ENCODE measurements at places on chromosomes 4 and X. TPM values are rescaled to one million over a fixed set of nuclear protein-coding genes. Genes with fewer than 3 reads are reported as not detected.

Gene LGI2
- 0.54 TPM for total RNA-seq

Gene TMPRSS11D
- total RNA-seq, result 0.09 TPM

Gene PRDM8
- total RNA-seq, result 7.8 TPM

Gene ASB5
- 0.09 TPM for total RNA-seq

Gene CXCL5
- 0.36 TPM for total RNA-seq

Gene TAF7L
- 0.98 TPM for total RNA-seq

Gene RIBC1
- total RNA-seq, result 1.6 TPM

Gene MOB1B
- total RNA-seq, result 11.8 TPM

Gene GPR34
- total RNA-seq, result not detected

Gene CENPVL1
- 0.41 TPM for total RNA-seq

Gene BMX
- total RNA-seq, result 0.90 TPM

Gene SRPX
- 142 TPM for total RNA-seq

Gene CTAG2
- total RNA-seq, result not detected

Gene SORBS2
- total RNA-seq, result 2.8 TPM

GRCh38 chr4:116055857-116056827, 942.7 kb upstream of the NDST4 start:
- peak; percentile 2 for DNase-seq

GRCh38 chr4:124179506-124180186, 532.9 kb downstream of the ANKRD50 start:
- peak; percentile 25 for DNase-seq

GRCh38 chrX:17417372-17417771, 42.4 kb downstream of the NHS start:
- DNase-seq, result peak; percentile 62

GRCh38 chr4:17681281-17682221, 67.1 kb downstream of the MED28 start:
- DNase-seq, result no peak

DNA sequence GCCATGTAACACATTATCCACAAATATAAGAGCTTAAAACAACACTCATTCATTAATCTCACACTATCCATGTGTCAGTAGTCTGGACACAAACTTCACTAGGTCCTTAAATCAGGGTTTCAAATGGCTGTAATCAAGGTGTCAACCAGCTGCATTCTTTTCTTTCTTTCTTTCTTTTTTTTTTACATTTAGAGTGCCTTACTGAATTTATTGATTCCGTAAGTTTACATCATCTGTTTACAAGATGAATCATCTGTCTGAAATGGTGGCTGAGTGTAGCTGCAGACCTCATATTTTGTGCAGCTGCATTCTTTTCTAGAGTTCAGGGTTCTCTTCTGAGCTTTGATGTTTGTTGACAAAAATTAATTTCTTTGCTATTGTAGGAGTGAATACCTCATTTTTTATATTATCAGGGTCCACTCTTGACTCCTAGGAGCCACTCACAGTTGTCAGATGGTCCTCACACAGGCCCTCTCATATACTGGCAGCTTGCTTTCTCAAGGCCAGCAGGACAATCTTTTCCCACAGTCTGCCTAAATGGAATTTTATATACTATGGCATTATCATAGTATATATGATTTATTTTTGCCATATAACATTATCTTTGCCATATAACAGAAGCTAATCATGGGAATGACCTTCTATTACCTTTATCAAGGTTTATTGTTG, 37.8 kb downstream of the SPOCK3 start:
- DNase-seq, result peak; percentile 6

DNA sequence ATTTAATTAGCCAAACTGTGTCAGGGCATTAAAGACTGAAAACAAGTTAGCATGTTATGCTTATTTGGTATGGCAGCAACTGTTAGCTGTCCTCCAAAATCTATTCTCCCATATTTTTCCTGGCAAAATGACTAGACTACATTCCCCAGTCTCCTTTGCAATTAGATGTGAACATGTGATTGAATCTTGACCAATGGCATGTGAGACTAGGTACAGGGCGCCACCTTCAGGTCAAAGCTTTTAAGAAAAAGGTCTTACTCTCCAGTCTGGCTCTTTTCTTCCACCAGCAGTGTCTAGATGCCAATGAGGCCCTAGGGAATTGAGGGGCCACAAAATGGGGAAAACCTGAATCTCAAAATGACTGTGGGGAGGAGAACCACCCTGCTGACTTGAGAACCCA, 408.2 kb downstream of the SMARCA1 start:
- DNase-seq, result no peak

DNA sequence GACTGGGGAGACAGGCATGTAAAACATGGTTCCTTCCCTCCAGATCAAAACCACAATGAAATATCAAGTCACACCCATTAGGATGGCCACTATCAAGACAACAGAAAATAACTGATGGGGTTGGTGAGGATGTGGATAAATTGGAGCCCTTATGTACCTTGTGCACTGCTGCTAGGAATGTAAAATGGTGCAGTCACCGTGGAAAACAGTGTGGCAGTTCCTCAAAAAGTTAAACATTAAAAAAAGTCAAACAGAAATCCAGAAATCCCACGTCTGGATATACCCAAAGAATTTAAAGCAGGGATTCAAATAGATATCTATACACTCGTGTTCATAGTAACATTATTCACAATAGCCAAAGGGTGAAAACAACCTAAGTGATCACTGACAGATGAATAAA, 35.2 kb upstream of the MSX1 start:
- no peak for DNase-seq

GRCh38 chrX:25858273-25858880, 279.8 kb upstream of the MAGEB18 start:
- DNase-seq, result peak; percentile 42

DNA sequence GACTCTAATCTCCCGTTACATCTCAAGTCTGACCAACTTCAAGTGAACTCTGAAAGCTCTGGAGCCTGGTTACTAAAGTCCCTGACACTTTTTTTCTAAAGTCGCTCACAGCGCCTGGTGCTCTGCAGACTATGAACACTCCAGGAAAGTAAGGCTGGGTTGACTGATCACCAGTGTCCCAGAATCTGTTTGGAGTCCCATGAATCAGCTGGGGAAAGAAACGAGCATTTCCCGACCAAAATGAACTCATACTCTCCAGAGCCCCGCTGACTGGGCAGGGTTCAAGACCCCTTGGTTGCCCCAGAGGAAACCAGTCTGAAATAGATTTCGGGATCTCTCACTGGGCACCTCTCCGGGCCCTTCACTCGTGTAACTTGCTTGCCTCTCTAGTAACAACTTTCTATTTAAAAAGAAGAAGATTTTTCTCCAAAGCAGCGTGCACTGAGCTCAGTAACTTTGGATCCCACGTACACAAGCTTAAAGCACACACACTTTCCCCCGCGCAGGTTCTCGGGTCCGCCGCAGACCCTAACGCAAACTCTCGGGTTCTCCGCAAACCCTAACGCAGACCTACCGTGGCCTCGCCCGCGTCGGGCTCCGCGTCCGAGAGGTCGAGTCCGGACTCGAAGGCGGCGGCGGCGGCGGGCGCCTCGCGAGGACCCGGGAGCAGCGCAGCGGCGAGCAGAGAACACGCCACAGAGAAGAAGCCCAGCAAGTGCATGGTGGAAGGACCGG, 964 bp downstream of the VEGFC start:
- DNase-seq, result peak; percentile 64

GRCh38 chrX:152038804-152039203, 64.3 kb upstream of the GABRE start:
- DNase-seq, result no peak

DNA sequence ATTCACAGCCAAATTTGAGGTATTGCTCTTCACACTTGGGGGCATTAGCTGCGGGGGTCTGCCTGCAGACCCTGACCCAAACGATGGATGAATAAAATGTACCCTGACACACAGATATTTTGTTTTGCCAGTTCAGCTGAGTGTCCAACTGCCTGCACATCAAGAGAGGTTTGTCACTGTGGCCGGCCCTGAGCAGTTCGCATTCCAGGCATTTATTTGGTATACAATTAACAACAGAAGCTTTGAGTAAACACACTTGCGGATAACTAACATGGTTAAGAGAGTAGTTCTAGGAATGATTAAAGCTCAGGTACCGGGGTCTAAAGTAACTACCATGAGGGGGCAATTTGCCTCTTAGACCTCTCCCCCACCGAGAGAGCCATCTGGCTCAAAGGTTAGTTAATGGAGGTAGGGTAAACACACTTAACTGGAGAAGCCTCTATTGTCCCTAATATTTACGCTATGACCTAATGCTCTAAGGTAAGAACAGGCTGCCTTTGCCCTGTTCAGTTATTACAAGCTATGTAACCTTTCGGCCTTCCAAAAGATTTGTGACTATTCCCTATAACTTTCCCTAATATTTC, 162.0 kb downstream of the SNCA start:
- DNase-seq, result no peak

DNA sequence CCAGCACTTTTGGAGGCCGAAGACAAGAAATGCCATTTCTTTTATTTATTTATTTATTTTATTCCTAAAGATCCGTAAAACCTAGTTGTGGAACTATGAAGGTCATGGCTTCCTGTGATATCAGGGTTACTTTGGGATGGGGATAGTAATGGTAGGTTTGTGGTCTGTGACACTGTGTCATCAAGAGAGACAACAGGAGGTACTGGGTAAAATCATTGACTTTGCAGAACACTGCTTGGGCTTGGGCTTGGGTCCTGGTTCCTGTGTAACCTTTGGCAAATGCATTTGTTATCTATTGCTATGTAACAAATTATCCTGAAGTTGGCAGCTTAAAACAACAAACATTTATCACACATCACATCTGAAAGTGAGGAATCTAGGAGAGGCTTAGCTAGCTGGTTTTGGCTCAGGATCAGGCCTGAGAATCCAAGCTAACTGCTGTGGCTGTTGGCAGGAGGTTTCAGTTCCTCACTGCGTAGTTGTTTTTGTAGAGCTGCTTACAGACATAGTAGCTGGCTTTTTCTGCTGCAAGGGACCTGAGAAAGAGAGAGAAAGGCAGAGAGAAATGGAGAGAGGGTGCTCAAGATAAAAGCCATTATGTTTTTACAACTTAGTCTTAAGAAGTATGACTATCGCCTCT, 576.4 kb upstream of the SLIT2 start:
- peak; percentile 78 for DNase-seq

- DNase-seq, result no peak
These were observed 41.0 kb downstream of the AMELX start for GRCh38 chrX:11334165-11334564.

DNA sequence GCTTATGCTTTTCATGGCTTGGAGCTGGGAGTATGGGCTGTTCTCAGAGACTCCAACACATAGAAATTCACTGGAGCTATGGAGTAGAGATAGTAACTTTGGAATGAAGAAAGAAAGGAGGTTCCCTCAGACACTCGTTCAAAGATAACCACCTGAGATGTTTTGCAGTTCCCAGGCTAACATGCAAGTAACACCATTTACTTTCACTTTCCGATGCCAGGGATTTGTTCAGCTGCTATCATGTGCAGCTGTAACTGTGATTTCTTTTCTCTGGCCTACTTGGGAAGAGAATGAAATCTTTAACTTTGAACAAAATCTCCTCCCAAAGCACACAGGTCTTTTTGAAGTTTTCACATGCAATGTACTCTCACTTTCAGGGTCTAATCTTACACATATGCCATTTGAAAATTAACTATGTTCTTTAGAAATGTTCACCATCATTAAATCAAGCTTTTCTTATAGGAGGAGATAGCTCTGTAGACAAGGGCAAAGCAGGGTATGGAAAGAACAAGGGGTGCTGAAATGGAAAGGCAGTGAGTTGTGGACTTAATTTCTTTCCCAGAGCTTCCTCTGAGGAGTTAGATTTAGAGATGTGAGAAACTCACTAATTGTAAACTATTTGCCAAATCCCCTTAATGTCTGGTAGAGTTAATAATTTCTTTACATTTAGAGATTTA, 514.3 kb downstream of the PDHA2 start:
- no peak for DNase-seq

- DNase-seq, result no peak
These were observed 28.8 kb upstream of the NSUN7 start for GRCh38 chr4:40720916-40721315.

GRCh38 chrX:43743100-43743822, 87.2 kb downstream of the MAOA start:
- DNase-seq, result no peak

GRCh38 chr4:55125087-55125721, at the start of gene KDR:
Gene KDR, minus strand, starts transcription at chr4:55125595. Its CDS starts 302 bp downstream, at chr4:55125293.
- peak; percentile 37 for DNase-seq

GRCh38 chrX:15601932-15602331, 1.2 kb upstream of the ACE2 start:
- no peak for DNase-seq

DNA sequence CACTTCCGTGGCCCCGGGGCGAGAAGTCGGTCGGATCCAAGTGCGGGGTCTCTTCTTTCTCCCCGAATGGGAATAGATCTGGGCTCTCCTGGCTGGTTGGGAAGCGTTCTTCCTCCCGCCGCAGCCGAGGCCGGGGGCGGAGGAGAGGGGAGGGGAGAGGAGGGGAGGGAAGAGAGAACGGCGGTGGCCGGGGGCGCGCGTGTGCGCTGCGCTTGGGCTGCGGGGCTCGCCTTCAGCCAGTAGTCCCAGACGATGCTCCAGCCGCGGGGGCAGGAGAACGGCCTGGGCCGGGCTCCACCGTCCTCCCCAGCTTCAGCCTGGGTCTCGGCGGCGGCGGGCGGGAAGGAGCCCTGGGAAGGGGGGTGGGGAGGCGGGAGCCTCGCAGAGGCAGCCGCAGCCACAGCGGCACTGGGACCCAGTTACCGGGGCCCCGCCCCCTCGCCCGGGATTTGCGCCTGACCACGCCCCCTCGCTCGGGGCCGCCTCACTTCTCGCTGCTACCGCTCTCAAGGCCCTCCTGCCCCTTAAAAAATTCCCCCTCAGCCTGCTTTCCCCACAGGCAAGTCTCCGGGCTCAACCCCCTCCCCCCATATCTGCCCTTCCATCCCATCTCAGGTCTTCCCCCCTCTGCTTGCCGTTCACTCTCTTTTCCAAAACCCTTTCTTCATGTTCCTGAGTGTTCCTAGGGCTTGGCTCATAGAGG, at the start of gene FGD1:
Gene FGD1 (minus strand): TSS at position 421 of the 703 bp plus-strand sequence. CDS start 802 bp downstream, outside the sequence.
- peak; percentile 52 for DNase-seq

DNA sequence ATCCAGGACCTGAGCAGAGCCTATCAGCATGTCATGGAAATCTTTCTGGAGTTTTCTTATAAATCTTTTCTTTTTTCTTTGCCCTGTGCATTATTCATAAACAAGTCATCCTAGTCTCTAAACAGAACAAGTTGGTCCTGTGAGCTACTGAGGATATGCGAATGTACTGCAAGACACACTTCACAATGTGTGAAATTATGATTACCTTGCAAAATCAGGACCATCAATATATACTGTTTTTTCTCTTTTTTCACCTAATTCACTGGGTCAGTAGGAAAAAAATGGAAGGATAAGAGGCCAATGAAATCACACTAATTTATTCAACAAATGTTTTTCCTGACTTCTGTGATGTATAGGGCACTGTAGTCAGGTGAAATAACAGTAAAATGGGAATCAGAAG, 14.4 kb upstream of the SORBS2 start:
- DNase-seq, result no peak

DNA sequence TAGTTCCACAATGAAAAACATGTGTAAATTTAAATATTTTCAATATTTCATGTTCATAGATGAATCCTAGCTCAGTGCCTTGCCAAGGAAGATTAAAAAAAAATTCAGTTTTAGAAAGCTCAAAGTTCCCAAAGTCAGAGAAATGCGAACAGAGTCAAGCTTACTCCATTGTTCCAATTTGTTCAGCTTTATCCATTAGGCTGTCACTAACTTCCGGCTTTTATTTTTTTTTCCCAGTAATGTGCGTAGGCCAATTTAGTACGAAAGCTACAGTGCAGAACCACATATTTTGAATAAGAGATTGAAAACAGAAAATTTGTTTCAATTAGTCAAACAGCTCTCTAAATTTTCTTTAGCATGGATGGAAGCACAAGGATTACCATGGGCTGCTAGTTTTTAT, 23.1 kb upstream of the KLHL2 start:
- DNase-seq, result peak; percentile 38

Measured in fibroblast of the aortic adventitia (primary cell).